NB4 (cell line): ENCODE measurements at places on chromosomes 13 and 19.
A peak's percentile ranks its signal among the peaks of the same experiment; 100 is the strongest.

DNA sequence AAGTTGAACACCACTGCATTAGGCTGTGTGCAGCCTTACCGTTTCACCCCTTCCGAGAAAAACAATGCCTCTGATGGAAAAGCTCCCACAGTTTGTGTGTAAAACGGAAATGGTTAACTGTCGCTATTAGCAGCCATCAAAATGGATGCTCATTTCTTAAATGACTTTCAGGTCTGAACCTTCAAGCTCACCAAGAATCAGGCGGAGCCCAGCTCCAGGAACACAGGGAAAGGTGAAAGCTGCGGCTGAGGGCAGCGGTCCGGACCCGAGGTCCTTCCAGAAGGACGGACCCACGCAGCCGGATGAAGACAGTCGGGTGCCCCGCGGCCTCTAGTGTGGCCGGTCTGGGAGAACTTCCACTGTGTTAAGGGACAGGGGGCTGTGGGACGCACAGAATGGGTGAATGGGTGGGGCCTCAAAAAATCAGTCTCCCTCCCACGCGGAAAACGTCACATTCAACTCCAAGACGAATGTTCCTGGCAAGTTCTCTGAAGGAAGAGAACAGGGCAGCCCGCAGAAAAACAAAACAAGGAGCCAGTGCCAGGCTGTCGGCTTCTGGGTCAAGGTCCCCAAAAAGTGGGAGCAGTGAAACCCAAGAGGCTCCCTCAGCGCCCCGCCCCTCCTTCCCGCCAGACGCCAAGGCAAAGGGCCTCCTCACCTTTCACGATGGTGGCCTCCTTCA, 4.9 kb downstream of the IRS2 start:
- peak; percentile 69 for DNase-seq

- no peak for DNase-seq
Observed at GRCh38 chr19:31232871-31233270, 116.4 kb downstream of the TSHZ3 start.

DNA sequence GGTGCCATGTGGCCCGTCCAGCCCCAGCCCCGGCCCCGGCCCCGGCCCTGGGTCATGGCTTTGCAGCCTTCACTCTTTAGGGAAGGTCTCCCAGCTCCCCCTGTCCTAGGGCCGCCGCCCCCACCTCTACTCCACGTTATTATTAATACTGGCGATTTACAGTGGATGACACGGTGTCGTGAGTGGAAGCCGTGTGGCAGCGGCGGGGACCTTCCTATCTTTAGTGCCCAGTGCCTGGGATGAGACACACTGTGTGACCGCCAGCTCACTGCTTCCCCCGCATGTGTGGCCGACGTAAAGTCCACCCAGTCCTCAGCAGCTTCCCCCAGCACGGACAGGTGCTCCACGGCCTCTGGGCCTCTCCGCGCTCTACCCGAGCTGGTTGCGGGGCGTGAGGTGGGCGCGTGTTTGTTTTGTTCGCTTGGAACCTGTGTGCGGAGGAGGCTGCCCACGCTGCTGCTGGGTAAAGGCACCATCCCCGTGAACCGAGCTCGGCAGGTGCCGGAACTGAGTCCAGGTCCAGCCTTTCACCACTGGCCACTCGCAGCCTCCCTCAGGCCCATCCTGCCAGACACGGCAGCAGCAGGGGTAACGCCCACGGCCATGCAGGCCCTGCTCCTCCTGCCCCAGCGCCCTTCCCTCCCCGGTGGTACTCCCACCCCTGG, 70.9 kb upstream of the MCF2L start:
- DNase-seq: no peak

GRCh38 chr19:32336259-32337083, 8.9 kb upstream of the ZNF507 start:
- peak; percentile 11 for DNase-seq

GRCh38 chr13:83953916-83954315, 71.6 kb upstream of the SLITRK1 start:
- no peak for DNase-seq

DNA sequence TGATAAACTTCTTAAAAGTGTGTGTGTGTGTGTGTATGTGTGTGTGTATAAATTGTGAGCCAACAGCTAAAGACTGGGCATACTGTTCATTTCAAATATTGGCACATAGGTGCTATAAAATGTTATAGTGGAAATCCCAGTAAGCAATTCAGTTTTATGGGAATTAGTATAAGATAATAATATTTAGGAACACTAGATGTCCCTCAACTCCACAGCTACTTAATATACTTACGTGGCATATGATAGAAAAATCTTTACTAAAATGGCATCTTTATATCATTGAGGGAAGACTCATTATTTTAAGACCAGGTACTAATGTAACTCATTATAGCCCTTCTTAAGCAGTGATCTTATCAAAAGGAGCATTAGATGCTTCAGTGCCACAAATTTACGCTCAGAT, 266.2 kb downstream of the MAB21L1 start:
- DNase-seq: no peak

DNA sequence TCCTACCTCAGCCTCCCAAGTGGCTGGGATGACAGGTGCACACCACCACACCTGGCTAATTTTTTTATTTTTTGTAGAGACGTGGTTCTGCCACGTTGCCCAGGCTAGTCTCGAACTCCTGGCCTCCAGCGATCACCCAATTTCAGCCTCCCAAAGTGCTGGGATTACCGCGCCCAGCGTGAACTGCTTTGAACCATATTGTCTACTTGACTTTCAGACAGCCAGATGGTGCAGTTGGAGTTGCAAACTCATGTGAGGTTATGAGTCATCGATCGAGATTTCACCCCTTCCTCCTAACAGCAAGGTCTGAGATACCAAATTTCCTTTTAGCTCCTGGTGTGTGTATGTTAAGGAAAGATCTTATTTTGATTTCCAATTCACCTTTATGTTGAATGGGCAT, 2.7 kb downstream of the SLC27A1 start:
- DNase-seq: peak; percentile 93

DNA sequence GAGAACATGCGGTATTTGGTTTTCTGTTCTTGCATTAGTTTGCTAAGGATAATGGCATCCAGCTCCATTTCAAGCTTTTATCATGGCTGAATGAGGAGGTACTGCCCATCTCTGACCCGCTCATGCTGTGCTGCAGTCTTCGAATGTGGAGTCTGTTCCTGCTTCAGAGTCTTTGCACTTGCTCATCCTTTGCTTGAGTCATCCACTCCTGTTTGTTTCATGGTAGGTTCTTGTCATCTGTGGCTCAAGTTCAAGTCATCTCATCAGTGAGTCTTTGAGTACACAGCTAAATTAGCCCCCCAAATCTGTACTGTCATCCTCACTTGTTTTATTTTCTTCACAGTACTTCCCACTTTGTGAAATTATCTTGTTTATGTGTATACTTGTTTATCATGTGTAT, 5.4 kb downstream of the UCHL3 start:
- DNase-seq: no peak

- DNase-seq: no peak
Observed at GRCh38 chr19:56841193-56841543, 642 bp upstream of the PEG3 start.

GRCh38 chr13:74026753-74027152, 107.5 kb downstream of the KLF12 start:
- DNase-seq: no peak

- DNase-seq: peak; percentile 45
Observed at GRCh38 chr19:6023085-6023682, 45.2 kb upstream of the RANBP3 start.

DNA sequence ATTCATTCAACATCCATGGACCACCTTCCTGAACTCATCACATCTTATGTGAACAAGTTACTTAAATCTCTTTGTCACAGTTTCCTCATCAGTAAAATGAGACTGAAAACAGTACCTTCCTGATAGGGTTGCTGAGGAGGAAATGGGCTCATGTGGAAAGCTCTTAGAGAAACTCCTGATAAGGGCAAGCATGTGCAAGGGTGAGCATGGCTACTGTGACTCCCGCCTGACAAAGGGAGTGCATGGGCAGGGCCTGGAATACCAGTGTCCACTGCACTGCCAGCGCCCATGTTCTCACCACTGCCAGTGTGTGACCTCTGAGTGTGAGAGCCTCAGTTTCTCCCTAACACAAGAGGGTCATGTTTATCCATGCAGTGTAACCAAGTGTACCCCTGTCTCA, 27.3 kb upstream of the IL17D start:
- no peak for DNase-seq

- no peak for DNase-seq
Observed at GRCh38 chr13:87168390-87168789, 502.8 kb upstream of the SLITRK5 start.

GRCh38 chr13:69872321-69873047, 235.1 kb upstream of the ATXN8OS start:
- DNase-seq: no peak

GRCh38 chr19:57755031-57755430, 8.4 kb downstream of the ZNF776 start:
- DNase-seq: no peak

- no peak for DNase-seq
Observed at GRCh38 chr13:43487461-43487860, 299.3 kb downstream of the ENOX1 start.

DNA sequence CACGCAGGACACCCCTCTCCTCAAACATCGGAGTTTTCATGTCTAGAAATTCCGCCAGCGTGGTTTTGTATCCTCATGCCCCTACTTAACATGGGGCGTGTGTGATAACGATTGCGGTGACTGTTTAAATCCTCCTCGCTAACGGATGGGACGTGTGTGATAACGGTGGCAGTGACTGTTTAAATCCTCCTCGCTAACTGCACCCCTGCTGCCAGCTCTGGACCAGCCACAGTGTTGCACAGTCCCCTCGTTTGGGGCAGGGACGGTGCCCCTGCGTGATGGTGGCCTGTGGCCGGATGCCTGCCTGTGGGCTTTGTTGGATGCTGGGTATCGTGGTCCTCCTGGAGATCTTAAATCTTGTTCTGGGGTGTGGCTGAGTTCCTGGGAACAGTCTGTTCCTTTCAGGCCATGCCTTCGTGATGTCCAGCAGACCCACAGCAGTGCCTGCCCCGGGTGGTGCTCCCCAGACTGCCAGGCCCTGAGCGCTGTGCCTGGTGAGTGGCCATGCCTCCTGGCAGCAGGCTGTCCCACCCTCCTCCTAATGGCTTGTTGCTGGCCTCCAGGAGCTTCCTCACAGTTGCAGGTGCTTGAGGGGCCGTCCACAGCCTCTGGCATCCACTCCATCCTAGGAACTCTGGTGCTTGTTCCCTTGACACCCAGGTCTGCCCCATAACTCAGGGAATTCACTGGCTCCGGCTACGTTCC, 122.5 kb upstream of the MCF2L start:
- DNase-seq: no peak

- DNase-seq: no peak
Observed at GRCh38 chr19:31256593-31256960, 92.7 kb downstream of the TSHZ3 start.

DNA sequence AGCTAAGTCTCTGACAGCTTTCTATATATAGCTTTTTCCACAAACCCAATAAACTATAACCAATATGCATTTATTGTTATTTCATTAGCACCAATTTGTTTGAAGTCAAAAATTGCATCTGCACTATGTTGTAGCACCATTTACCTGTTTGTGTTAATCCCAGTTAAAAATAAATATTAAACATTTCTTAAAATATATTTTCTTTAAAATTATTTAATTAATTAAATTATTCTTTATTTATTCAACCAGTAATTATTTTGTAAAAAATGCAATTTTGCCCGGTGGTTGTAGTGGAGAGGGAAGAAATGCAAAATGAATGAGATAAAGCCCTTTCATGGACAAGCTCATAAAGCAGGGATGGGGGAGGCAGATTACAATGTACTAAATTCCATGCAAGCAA, 1257.9 kb downstream of the PCDH17 start:
- DNase-seq: no peak

DNA sequence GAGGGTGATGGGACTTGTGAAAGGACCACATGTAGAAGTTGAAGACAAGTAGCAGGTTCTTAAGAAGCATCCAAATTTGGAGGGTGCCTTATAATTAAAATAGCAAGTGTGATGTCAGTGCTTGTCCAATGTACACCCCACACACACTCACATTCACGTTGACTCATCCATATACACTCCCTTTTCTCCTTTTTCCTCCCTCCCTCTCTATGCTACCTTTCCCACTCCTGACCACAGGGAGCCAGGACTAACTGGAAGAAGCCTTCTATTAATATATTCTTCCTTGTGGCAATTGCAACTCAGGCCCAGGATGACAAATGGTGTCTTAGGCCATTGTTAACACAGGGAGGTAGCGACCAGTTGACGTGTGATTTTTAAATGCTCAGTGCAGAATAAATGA, 16.3 kb upstream of the GPR183 start:
- no peak for DNase-seq

- no peak for DNase-seq
Observed at GRCh38 chr19:42275517-42275916, 6.5 kb downstream of the CIC start.

DNA sequence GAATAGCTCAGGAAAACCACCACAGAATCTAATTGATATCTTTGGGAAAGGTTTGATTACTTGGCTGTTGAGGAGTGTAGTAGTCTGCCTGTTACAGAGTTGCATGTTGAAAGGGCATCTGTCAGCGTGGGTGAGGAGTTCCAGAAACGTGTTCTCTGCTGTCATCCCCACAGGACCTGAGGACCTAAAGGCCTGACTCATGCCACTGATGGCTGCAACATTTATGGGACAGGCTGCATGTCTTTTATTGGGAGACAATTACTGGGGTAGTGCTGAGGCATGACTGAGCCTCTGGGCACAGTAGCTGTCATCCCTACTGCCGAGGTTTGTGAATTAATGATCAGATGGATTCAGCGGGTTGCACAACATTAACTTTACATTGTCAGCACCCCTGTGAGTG, 525.9 kb downstream of the GPC6 start:
- no peak for DNase-seq

GRCh38 chr13:73338389-73338788, 279.6 kb downstream of the KLF5 start:
- no peak for DNase-seq

- no peak for DNase-seq
Observed at GRCh38 chr13:112362021-112362420, 14.1 kb upstream of the SPACA7 start.

GRCh38 chr13:112532837-112533745, 54.9 kb downstream of the TUBGCP3 start:
- DNase-seq: peak; percentile 24

DNA sequence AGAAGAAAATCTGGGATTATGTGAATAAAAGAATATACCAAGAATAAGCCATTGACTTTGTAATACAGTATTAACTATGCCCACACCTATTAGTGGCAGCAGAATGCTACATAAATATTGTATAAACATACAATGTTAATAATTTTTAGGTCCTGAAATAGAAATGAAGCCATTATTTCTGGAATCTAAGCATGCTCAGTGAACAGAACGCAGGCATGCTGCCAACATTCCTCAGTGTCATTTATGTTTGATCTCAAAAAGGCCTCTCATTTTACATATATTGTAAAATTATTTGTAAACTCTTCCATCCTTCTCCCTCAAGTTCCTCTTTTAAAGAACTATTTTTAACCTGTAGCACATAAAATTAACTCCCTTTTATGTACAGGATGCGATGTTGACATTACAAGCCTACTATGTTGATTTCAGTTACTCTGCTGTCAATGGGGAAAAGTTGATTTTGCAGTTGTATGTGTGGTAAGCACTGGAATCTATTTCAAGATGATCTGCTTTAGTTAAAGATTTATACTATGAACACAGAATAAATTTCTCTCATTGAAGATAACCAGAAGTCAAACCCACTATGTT, 118.8 kb downstream of the VWA8 start:
- DNase-seq: peak; percentile 76

- peak; percentile 67 for DNase-seq
Observed at GRCh38 chr13:113153810-113154748, 4.4 kb upstream of the PROZ start.
